Smooth muscle cell of the umbilical artery (primary cell): ENCODE measurements at places on chromosomes 16 and 17. TPM values are rescaled to one million over a fixed set of nuclear protein-coding genes. Genes with fewer than 3 reads are reported as not detected.

Gene CEP295NL
- 0.89 and 4.3 TPM in 2 replicates for total RNA-seq

Gene GPR139
- total RNA-seq: not detected in 2 replicates

Gene CD68
- 5.6 and 14.5 TPM in 2 replicates for total RNA-seq

Gene KRTAP3-2
- total RNA-seq: not detected in 2 replicates

Gene KRT25
- not detected in 2 replicates for total RNA-seq

Gene SRCAP
- 19.3 and 48.8 TPM in 2 replicates for total RNA-seq

Gene HOXB1
- not detected in 2 replicates for total RNA-seq

Gene DHX38
- total RNA-seq: 72.8 and 97.7 TPM in 2 replicates

Gene KRTAP9-4
- total RNA-seq: not detected in 2 replicates

Gene TEKT5
- total RNA-seq: not detected in 2 replicates

Gene TLCD1
- 5.3 and 5.9 TPM in 2 replicates for total RNA-seq

Gene FOXN1
- total RNA-seq: not detected in 2 replicates

Gene SMTNL2
- under 0.01 TPM in 1 of 2 replicates, not detected in the other for total RNA-seq

Gene SOST
- not detected in 2 replicates for total RNA-seq

Gene PARN
- total RNA-seq: 27.6 and 33.9 TPM in 2 replicates

Gene MYH11
- total RNA-seq: under 0.01 TPM in 2 replicates

Gene LGALS3BP
- 716 and 820 TPM in 2 replicates for total RNA-seq

Gene STAT5A
- total RNA-seq: 4.9 and 19.0 TPM in 2 replicates

Gene PROCA1
- total RNA-seq: 1.2 and 1.4 TPM in 2 replicates

Gene SALL1
- 0.09 and 0.59 TPM in 2 replicates for total RNA-seq

Gene VAT1L
- total RNA-seq: 43.1 and 43.9 TPM in 2 replicates

Gene LDHD
- total RNA-seq: 1.8 and 3.3 TPM in 2 replicates

Gene BTBD17
- not detected in 2 replicates for total RNA-seq

Gene TBX6
- total RNA-seq: under 0.01 TPM in 1 of 2 replicates, not detected in the other

Gene PABPN1L
- total RNA-seq: not detected in 2 replicates

Gene SLFN12
- 28.2 and 31.5 TPM in 2 replicates for total RNA-seq

Gene MYL11
- total RNA-seq: not detected in 2 replicates

Gene ALOX12
- total RNA-seq: not detected in 2 replicates

Gene IRX5
- total RNA-seq: 0.60 and 2.7 TPM in 2 replicates

Gene ABCC6
- 0.18 and 0.59 TPM in 2 replicates for total RNA-seq

Gene PLCD3
- 49.9 and 55.8 TPM in 2 replicates for total RNA-seq

Gene RNF222
- not detected in 2 replicates for total RNA-seq

Gene GPR179
- under 0.01 and 0.14 TPM in 2 replicates for total RNA-seq

Gene SPG7
- total RNA-seq: 120 and 140 TPM in 2 replicates

Gene ADAP2
- 0.60 TPM in 1 of 2 replicates, not detected in the other for total RNA-seq

Gene MAF
- 0.23 and 3.9 TPM in 2 replicates for total RNA-seq

Gene KRT33A
- total RNA-seq: not detected in 2 replicates

Gene AKAP1
- total RNA-seq: 11.9 and 14.7 TPM in 2 replicates

Gene VAT1
- 116 and 150 TPM in 2 replicates for total RNA-seq

Gene NAA38
- 25.0 and 85.2 TPM in 2 replicates for total RNA-seq

Gene CBX2
- total RNA-seq: 0.89 and 3.8 TPM in 2 replicates

Gene ZG16
- not detected in 2 replicates for total RNA-seq

Gene CDC27
- total RNA-seq: 92.3 and 137 TPM in 2 replicates

Gene CACNG1
- total RNA-seq: not detected in 2 replicates
